ENCODE measurements at places on chromosomes 16 and 17.

DNA sequence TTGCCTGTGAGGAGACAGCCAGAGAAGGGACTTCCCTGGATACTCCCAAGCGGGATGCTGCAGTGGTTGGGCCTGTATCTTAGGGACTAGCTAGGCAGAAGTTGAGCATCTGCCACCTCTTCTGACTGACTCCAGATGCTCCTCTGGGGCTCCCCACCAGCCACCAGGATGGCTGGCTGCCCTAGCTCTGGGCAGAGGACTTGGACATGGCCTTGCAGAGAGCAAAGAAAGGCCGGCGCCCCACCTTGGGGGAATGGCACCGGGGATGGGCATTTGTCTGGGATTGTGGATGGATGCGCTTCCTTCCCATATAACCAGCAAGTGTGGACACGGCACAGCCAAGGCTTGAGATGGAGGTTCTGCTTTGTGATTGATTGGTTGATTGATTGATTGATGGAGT lies 69.0 kb downstream of the OR1D5 start:
- DNase-seq, result no peak

- no peak for DNase-seq
Measured at GRCh38 chr16:51107742-51108141, 43.3 kb downstream of the SALL1 start.

DNA sequence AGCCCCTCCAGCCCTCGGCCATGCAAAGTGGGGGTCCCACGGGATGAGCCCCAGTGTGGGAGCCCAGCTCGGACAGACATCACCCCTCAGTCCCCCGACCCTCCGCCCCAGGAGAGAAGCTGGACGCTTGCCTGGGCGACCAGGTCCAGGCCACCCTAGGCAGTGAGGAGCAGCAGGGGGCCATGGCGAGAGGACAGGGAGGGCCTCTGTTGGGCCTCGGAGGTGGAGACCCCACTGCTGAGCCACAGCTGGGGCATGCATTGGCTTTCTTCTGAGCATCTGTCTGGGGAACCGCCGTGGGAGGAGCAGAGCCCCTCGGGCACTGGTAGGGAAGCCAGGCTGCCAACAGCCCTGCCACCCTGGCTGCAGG lies 13.0 kb downstream of the ACTG1 start:
- no peak for DNase-seq

- DNase-seq, result no peak
Measured at GRCh38 chr16:29304251-29304650, 102.3 kb downstream of the NPIPB11 start.

- DNase-seq, result no peak
Measured at GRCh38 chr16:84527532-84528269, 23.2 kb upstream of the MEAK7 start.

DNA sequence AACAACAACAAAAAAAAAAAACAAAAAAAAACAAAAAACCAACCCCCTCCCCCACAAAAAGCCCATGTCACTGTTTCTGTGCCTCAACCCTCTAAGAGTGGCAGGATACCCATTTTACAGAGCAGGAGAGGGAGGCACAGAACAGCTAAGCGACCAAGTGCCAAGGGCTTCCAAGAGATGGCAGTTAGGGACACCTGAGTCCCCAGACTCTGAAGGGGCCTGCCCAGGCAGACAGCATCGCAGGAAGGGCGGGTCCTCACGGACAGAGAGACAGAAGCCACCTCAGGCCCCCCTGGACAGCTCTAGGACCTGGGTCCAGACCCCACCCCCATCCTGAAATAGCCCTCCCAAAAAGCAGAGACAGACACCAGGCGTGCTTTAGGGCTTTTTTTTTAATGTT lies 21.6 kb upstream of the CPSF4L start:
- DNase-seq, result no peak

DNA sequence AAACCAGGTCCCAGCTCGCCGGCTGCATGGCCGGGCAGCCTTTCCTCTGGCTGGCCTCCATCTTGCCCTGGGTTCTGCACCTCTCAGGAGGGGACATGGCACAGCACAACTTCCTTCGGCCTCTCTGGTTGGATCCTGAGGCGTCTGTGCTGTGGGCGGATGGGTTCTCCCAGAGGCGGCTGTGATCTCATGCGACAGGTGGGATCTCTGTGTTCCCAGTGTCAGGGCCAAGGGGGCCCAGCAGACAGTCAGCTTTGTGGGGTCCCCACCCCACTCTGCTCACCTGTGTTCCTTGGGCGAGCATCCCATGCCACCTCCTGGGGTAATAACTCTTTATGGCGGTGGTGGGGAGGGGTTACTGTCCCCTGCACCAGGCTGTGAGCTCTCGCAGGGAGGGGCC lies 35.8 kb downstream of the FA2H start:
- no peak for DNase-seq

DNA sequence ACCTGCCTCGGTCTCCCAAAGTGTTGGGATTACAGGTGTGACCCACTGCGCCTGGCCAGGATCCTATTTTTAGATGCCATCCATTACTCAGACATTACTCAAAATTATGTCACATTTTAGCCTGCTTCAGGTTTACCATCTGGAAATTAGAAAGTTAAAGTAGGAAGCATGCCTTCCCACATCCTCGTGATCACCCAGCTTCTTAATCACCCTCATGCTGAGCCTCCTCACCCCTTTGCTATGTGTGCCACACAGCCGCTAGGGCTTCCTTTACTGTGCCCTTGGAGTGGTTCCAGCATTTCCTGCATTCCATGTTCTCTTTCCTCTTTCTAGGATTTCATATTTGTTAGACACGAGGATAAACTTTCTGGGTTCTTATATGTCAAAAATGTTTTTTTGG lies 9.3 kb downstream of the ADORA2B start:
- no peak for DNase-seq

- no peak for DNase-seq
Measured at GRCh38 chr16:74950511-74950910, 34.4 kb downstream of the WDR59 start.

DNA sequence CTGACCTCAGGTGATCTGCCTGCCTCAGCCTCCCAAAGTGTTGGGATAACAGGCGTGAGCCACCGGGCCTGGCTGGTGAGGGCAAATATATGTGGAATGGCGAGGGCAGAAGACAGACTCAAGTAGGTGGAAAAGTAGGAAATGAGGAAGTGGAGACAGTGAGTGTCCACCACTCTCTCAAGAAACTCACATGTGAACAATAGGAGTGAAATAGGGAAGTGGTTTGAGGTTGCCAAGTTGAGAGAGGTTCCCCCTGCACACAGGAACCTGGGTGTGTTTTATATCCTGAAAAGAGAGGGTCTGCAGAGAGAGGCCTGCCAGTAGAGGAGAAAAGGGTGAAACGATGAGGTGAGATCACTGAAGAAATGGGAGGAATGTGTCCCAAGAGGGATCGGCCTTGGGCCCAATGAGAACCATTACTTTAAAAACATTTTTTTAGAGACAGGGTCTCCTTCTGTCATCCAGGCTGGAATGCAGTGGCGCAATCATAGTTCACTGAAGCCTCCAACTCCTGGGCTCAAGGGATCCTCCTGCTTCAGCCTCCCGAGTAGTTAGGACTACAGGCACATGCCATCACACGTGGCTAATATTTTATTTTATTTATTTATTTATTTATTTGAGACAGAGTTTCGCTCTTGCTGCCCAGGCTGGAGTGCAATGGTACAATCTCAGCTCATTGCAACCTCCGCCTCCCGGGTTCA lies 17.1 kb upstream of the CORO1A start:
- no peak for DNase-seq

DNA sequence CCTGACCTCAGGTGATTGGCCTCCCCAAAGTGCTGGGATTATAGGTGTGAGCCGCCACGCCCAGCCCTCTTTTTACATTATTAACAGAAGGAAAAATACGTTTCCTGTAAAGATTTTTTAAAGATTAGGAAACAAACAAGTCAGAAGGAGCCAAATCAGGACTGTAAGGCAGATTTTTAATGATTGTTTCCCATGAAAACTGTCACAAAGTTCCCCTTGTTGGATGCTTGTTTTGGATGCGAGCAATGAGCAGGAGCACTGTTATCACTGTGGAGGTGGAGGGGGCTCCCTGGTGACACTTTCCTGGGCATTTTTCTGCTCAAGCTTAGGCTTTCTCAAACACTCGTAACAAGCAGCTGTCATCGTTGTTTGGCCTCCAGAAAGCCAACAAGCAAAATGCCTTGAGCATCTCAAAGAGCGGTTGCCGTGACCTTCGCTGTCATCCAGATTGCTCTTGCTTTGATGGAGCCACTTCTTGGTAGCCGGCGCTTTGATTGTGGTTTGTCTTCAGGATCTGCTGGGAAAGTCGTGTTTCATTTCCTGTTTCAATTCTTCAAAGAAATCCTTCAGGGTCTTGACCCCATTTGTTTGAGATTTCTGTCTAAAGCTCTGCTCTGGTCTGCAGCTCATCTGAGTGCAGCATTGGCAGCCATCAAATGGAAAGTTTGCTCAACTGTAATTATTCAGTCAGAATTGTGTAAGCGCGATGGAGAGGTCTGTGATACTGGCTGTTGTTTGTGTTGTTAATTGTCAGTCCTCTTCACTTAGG lies 128.7 kb downstream of the RPTOR start:
- no peak for DNase-seq

DNA sequence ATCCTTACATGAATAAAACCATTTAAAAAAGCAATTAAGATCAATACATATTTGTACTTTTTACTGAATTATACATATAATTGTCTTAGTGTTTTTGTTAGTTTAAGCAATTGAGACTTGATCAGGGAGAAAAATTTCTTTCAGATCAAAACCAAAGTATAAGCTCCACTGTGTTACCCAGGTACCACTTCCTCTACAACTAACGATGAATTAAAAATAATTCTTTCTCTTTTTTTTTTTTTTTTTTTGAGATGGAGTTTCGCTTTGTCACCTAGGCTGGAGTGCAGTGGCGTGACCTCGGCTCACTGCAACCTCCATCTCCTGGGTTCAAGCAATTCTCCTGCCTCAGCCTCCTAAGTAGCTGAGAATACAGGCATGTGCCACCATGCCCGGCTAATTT lies 6.8 kb downstream of the FBXO47 start:
- no peak for DNase-seq

- DNase-seq, result peak; percentile 47
Measured at GRCh38 chr16:19681637-19682036, 36.4 kb downstream of the KNOP1 start.

DNA sequence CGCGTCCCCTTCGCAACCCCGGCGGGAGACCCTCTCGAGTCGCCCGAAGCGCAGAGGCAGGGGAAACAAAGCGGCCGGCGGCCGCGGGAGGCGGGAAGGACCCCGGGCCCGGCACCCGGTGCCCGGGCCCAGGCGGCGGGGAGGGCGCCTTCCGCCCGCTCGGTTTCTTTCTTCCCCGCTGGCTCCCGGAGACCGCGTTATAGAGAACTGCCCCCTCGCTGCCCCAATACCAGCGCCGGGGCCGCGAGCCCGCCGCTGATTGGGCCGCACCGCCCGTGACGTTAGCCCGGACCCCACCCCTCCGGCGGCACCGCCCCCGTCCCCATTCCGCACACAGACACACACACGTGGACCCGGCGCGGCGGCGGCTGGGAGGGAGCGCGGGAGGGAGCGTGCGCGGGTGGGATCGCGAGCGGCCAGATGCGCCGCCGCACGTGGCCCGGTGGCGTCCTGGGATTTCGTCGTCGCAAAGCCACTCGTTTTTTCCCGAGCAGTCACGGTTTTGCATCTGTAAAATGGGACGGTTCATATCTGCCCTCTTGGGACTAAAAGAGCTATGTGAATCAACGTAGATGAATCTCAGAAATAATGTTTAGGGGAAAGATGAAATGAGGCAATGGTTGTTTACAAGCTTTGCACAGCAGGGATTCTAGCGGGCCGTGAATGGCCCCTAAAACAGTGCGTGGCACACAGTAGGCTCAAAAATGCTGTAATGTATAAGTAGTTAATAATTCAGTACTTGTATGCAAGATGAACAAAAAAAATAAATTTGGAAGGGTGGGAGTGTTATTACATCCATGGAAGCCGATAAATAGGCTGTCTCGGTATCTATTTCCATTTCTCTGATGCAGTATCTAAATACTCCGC lies at the start of gene EPOP:
EPOP (minus strand) TSS at position 209 of the 867 bp plus-strand sequence. CDS start 462 bp downstream, outside the sequence.
- DNase-seq, result peak; percentile 57

GRCh38 chr16:72989579-72990551 lies 58.1 kb downstream of the ZFHX3 start:
- peak; percentile 39 for DNase-seq

- DNase-seq, result no peak
Measured at GRCh38 chr16:29192329-29193247, 207.7 kb downstream of the LAT start.

- no peak for DNase-seq
Measured at GRCh38 chr17:31155208-31155810, 60.5 kb downstream of the NF1 start.

DNA sequence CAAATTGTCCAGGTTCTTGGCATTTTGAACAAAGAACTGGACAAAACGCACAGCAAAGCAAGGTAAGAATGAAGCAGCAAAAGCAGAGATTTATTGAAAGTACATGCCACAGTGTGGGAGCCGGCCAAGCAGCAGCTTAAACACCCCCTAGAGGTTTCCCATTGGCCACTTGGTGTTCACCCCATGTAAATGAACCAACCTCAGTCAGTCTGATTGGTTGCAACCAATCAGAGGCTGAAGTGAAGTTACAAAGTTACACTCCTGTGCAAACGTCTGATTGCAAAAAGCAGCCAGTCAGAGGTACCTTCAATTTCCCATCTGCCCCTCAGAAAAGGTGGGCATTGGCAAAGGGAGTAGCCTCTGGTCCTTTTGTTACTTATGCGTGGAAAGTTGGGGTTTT lies 8.8 kb upstream of the ZNF263 start:
- no peak for DNase-seq

GRCh38 chr17:49783071-49783715 lies 5.3 kb upstream of the KAT7 start:
- DNase-seq, result no peak

DNA sequence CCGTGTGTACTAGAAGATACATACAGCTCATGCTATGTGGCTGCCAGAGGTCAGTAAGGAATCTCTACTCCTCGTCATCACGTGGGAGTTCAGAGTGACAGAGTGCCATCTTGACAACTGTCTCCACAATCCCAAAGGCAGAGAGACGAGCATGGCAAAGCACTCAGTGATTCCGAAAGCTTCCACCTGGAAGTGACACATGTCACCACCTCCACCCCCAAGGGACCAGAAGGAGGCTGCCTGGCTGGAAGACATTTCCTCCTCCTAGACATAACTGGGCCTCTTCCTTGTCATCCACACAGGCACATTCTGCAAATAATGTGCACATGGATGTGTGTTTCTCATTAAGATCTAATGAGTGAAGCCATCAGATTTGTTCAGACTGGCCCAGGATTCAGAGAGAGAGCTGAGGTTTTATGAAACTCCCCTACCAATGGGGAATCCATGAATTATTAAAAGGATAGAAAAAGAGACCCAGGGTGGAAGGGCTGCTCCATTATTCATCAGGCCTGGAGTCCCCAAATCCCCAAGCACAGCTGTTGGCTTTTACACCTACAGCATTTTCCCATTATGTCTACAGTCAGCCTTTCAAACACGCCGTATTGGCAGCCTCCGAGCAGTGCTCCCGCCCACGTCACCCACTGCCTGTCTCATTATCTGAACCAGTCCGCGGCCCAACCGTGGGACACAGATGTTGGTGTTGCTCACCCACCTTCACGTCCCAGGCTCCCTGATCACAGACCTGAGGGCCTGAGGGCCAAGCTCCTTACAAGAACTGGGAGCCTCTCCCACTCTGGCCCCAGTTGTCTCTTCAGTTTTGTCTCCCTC lies 3.3 kb upstream of the CACNG5 start:
- no peak for DNase-seq

GRCh38 chr16:51057969-51058337 lies 93.1 kb downstream of the SALL1 start:
- no peak for DNase-seq

Measured in nucleus accumbens (tissue), 56 donors.